Heart right ventricle (tissue), 16 donors: ENCODE measurements at places on chromosomes 12 and 14. TPM values are rescaled to one million over a fixed set of nuclear protein-coding genes. Genes with fewer than 3 reads are reported as not detected.
A peak's percentile ranks its signal among the peaks of the same experiment; 100 is the strongest.

- DNase-seq, result no peak
These were observed 11.9 kb upstream of the CIPC start for GRCh38 chr14:77086017-77086727.

DNA sequence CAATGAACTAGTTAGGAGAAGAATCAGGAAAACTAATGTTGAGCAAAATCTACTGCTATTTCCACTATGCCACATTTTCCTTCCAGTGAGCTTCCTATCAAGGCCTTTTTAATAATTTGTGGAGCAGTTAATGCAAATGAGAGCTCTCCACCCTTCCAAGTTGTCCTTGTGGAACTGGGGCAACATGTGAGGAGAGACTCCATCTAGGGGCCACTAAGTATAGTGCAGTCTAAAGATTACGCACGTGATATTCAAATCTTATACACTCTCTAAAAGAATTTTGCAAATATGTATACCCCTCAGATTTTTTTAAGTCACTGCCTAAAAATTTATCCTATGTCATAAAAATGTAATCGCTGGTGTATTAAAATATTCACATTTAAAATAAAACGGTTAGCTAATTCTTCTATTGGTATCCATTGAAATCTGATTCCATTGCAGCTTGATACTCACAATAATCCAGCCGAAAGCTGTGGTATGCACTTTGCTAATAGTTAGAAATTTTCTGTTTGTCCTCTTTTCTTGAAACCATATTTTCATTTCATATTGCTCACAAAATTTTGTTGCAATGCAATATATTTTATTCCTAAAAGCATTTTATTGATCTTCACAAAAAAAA lies 100.1 kb downstream of the PAH start:
- DNase-seq, result no peak

- no peak for DNase-seq
These were observed 56.4 kb upstream of the ATP2A2 start for GRCh38 chr12:110224379-110225304.

DNA sequence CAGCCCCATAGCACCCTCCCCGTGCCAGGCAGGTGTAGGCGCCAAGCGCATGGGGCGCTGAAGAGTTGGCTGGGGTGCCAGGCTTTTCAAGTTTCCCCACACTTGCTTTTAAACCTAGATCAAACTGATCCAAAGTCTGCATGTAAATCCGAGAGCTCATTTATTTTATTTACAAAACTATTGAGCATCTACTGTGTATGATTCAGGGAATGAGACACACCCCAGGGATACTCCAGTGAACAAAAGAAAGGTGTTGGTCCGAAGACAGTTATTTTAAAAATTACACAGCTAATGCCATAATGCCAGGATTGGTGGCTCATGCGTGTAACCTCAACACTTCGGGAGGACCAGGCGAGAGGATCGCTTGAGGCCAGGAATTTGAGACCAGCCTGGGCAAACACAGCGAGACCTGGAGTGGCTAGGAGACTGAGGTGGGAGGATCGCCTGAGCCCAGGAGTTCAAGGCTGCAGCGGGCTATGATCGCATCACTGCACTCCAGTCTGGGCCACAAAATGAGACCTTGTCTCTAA lies 780 bp upstream of the SLC41A2 start:
- DNase-seq, result no peak

DNA sequence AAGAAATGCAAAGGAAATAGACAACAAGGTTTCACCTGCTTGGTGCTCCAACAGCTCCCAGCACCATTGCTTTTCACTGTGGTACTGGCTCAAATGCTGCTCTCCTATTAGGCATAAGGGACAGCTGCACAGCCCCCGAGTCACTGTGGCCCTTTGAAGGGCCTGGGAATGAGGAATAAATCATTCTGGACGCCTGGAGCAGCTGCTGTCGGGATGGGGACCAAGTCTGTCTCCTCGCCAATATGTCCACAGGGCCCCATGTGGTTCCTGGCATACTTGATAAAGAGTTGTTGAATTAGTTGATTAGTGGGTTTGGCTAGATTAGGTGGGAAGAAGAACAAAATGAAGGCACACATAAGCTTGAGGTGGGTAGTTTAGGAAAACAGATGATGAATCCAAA lies 13.1 kb upstream of the NGB start:
- DNase-seq, result no peak

GRCh38 chr14:91159906-91160305 lies 46.0 kb downstream of the DGLUCY start:
- DNase-seq, result no peak

DNA sequence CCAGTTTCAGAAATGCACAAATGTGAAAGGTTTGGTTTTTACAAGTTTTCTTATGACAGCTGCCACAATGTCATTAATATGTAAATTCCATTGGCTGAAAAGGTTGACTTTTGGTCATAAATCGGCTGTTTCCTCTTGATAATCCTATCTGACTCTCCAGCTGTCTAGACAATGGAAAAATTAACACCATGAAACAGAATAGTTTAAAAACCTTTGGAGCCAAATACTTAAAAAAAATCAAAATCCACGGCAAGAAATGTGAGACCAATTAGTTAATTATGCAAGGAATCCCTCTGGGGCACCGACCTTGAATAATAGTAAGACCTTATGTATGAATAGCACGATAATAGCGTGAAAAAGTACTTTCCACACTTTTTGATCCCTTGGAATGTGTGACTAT lies 138.0 kb downstream of the ZNF664 start:
- no peak for DNase-seq

GRCh38 chr12:11667171-11667570 lies 17.7 kb downstream of the ETV6 start:
- DNase-seq, result no peak

- DNase-seq, result no peak
These were observed 36.0 kb downstream of the FMNL3 start for GRCh38 chr12:49671031-49671765.

- DNase-seq, result peak; percentile 30
These were observed 10.4 kb upstream of the ACVR1B start for GRCh38 chr12:51941011-51941581.

DNA sequence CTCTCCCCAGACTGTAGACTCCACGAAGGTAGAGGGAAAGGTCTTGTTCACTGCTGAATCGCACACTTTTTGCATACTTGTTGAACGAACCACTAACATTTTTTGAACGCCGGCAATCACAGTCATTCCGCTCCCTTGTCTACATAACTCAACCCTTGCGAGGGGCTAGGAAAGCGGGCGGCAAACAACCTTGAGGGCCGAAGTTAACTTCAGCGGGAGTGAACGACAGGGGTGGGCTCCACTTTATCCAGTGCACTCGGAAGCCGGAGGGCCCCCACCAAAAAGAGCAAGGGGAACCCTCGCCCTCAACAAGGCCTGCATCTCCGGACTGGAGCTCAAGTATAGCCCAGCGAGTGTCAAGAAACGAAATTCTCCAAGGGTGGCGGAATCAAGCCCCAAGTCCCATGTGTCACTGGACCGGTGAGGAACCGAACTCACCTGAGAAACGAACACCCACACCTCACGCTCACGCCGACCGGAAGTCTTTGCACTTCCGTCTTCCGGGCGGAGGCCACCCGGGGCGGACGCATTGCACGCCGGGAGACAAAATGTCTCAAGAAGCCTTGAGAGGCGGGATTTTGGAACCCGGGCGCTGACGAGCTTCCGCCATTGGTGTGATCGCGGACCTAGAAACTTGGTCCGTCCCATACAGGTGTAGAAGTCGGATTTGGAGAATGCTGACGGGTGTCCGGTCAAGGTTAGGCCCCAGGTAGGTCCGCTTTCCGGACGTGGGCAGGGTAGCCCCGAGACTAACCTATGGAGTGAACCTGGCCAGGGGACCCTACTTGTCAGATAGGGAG lies at the start of gene LLPH:
LLPH (minus strand) TSS at position 484 of the 800 bp plus-strand sequence. CDS start 1,644 bp downstream, outside the sequence.
- peak; percentile 85 for DNase-seq

DNA sequence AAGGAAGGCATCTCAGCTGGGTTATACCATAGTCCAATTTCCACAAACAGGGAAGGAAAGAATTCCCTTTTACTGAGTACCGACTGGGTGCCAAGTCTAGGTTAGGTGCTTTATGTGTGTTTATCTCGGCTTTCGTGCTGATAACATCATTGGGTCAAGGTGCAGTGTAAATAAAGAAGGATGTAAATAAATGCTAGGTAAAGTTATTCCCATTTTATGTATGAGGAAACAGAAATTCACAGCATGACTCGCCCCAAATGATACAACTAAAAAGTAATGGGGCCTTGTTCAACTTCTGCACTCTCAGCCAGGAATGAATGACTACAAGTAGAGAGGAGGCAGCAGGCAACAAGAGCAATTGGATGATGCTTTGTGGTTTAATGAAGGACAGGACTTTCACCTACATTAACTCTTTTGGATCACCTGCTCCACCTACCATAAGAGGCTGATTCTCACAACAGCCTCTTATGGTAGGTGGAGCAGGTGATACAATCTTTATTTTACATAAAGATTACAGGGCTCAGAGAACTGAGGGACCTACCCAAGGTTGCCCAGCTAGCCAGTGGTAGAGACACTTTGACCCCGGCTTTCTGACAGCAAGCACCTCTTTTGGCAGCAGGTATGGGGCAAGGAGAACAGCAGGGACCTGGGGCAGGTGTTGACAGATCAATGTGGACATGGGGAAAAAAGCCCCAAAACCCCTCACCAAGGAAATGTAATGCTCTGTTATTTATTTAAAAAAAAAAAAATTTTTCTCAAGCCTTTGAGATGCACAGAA lies 213.4 kb upstream of the NUDT4 start:
- no peak for DNase-seq

- no peak for DNase-seq
These were observed 411.9 kb downstream of the TMEM121 start for GRCh38 chr14:105938055-105938863.

DNA sequence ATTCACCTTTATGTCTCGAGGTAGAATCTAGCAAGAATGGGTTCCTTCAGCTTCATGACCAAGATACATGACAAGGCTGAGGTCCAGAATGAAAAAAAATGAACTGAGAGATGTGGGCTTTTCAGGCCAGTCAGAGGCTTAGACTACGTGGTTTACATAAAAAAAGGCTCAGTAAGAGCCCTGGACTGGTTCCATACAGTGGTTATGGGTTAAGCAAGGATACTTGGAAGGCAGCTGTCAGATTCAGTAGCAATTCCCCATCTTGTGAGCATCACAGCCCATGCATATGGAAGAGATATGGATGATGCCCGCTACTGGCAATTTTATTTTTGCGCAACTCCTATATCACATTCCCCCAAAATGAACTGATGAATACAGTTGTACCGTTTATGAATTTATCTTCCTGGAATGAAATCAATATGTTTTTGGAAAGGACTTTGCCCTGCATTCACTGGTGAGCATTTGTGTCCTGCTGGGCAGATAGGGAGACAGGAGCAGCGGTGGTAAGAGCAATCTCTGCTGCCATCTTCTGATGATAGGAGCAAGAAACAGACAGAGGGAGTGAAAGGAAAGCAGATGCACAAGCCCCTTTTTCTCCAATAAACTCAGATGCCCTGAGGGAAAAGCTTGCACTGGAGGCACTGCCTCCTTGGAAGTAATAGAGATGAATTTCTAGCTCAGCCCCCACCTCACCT lies 280.4 kb downstream of the GALC start:
- DNase-seq, result no peak

DNA sequence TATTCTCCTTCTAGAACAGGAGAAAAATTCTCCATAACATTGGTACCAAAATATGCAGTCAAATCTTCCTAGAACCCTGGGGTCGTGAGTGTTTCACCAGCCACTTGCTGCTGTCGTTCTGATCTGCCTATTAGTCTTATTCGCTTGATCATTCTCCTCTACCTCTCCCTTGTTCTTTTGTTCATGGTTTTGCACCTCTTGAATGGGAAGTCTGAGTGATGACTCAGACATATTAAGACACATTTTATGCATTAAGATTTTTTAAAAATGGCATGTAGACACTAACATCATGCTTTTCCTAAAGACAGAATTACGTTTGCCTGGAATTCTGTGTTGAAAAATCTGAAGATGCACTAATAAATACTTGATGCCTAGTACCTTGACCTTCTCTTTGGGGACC lies 159.2 kb upstream of the LRIG3 start:
- DNase-seq, result no peak

DNA sequence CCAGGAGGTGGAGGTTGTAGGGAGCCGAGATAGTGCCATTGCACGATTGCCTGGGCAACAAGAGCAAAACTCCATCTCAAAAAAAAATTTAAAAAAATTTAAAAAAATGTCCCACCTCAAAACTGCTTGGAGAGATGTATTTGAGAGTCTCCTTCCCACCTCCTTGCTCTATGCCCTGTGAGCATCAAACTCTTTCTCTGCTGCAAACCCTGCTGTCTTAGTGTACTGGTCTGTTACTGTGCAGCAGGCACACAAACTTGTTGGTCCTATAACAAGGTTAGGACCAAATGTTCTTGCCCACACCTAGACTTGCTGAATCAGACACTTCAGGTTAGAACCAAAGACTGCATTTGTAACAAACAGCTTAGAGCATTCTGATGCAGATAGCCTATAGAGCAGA lies 153.5 kb upstream of the FUT8 start:
- DNase-seq, result no peak

DNA sequence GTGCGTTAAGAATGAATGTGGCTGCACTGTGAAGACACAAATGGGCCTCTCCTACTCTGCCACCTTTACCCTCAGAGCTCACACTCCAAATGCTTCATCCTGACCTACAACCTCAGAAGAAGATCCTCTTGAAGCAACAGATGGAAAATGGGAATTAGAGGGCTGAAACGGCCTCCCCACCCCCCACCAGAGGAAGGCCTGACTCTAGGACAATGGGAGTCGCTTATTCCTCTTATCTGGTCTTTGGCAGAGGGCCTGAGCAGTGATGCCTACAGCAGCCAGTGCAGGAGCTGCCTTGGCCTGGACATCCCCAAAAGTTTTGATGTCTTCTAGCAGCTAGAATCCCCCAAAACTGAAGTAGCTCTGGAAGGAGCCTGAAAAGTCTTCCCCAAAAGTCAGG lies 29.2 kb downstream of the BTBD7 start:
- peak; percentile 31 for DNase-seq

DNA sequence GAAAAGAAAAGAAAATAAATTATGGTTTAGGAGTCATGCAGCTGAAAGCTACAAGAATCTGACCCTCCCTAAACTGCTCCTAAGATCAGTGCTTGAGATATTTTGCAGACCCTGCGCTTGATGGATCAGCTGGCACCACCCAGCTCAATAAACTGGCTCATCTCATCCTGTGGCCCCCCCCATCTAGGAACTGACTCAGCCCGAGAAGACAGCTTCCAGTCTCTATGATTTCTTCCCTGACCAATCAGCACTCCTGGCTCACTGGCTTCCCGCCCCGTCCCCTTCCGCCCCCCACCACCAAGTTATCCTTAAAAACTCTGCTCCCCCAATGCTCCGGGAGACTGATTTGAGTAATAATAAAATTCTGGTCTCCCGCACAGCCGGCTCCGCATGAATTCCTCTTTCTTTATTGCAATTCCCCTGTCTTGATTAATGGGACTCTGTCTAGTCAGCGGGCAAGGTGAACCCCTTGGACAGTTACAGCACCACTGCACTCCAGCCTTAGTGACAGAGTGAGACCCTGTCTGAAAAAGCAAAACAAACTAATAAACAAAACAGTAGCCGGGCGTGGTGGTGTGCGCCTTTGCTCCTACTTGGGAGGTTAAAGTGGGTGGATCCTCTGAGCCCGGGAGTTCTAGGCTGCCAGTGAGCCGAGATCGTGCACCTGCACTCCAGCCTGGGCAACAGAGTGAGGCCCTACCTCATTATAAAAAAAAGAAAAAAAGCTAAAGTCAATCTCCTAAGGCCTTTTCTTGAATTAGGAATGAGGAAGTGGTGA lies 24.5 kb upstream of the SPTLC2 start:
- no peak for DNase-seq

The TSHR gene
- polyA plus RNA-seq, result 0.04 TPM

The NEDD8 gene
- 154 TPM for polyA plus RNA-seq

The CD163L1 gene
- polyA plus RNA-seq, result 2.9 TPM

The TMEM121 gene
- 2.6 TPM for polyA plus RNA-seq
